IMR-90 (cell line): ENCODE measurements at places on chromosomes 12 and 14.

GRCh38 chr14:105927096-105928060 is 401.0 kb downstream of the TMEM121 start:
- no peak for DNase-seq

GRCh38 chr14:88164906-88165534 is 158.0 kb downstream of the KCNK10 start:
- no peak for DNase-seq

DNA sequence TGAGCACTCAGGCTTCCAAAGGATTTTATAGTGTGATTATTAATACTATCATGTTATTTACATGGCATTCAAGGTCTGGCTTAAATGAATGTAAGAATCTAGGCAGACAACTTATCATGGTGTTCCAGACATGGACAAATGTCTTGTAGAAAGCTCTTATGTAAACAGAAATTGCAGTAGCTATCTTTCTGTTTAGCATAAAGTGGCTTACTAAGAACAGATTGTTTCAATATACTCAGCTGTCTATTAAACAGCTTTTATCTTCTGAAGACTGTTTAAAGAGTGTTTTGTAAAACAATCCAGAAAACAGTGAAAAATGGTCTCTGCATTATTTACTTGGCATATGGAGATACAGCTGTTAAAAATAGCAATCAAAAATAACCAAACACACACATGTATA is 1061.8 kb upstream of the SEL1L start:
- no peak for DNase-seq

DNA sequence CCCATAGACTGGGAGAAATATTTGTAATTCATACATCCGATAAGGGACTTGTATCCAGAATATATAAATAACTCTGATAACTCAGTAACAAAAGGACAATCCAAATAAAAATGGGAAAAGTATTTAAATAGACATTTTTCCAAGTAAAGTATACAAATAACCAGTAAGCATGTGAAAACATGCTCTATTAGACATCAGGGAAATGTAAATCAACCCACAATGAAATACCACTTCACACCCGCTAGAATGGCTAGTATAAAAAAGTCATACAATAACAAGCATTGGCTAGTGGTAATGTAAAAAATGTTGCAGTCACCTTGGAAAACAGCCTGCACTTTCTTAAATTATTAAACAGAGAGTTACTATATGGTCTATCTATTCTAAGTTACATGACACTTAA is 650.7 kb downstream of the C12orf50 start:
- DNase-seq: no peak

GRCh38 chr14:50060871-50061663 is 55.3 kb downstream of the VCPKMT start:
- DNase-seq: peak; percentile 95

- no peak for DNase-seq
Measured at GRCh38 chr14:99077076-99077843, 194.7 kb downstream of the BCL11B start.

- DNase-seq: no peak
Measured at GRCh38 chr14:102523569-102524450, 14.2 kb upstream of the ANKRD9 start.

- DNase-seq: peak; percentile 36
Measured at GRCh38 chr12:70719672-70720420, 82.6 kb upstream of the PTPRB start.

GRCh38 chr14:73394317-73394716 is 64.0 kb downstream of the NUMB start:
- DNase-seq: no peak

- no peak for DNase-seq
Measured at GRCh38 chr12:74317078-74317601, 220.5 kb upstream of the ATXN7L3B start.

DNA sequence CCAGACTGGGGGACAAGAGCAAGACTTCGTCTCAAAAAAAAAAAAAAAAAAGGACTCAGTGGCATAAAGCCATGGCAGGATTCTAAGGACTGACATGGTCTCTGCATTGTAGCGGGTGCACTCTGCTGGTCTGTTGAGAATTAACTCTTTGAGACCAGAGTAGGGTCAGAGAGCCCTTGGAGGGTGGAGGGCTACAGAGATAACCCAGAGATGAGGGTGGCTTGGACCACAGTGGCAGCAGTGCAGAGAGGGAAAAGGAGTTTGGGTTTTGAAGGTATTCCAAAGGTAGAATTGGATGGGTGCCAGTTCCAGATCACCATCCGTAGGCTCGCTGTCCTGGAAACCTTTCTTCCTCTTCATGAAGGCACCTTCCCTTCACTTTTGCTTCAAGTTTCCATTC is 14.3 kb upstream of the DYNC1H1 start:
- no peak for DNase-seq

GRCh38 chr12:67647799-67648520 is 585 bp upstream of the DYRK2 start:
- DNase-seq: peak; percentile 88

DNA sequence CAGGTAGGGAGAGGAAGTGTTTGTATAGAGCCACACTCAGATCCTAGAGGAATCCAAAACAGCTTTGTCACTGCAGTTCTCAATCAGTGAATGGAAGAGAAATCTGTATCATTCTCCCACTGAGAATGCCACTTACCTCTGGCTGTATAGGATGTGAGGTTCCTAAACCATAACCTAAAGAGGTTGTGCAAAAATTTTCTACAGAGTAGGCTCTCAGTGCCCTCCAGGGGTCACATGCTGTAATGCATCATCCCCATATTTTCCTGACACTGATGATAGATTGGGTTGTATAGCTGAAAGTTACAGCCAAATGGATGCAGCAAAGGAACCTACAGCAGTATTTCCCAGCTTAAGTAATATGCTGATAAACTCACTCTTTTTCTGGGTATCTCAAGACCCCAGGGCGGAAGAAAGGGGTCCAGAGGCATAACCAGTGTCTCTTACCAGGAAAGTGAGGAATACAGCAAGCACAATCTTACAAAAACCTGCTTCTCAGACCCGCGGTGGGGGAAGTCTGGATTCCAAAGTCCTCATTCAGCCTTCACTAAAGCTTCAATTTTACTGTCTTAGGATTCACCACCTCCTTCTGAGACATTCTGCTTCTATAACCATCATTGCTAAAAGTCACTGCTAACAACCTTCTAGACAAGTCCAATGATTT is 3.8 kb downstream of the BCDIN3D start:
- peak; percentile 35 for DNase-seq

- DNase-seq: no peak
Measured at GRCh38 chr12:85664429-85664828, 171.8 kb downstream of the RASSF9 start.

GRCh38 chr14:31835049-31835448 is 242.1 kb upstream of the ARHGAP5 start:
- DNase-seq: no peak

DNA sequence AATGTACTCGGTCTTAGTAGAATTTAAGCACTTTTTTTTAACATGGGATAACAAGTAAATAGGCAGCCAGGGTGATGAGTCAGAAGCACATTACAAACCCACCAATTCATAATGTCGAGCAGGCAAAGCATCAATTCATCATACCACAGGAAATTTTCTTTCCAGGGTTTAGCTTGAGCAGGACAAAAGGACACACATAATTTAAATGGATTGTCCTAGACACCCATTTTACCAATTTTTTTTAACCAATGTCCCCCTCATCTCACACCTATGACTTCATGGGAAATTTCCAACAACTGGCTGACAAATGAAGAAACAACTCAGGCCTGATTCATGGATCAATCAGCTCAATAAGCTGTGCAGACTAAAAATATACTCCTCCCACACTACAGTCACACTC is 58.8 kb upstream of the FOXG1 start:
- no peak for DNase-seq

DNA sequence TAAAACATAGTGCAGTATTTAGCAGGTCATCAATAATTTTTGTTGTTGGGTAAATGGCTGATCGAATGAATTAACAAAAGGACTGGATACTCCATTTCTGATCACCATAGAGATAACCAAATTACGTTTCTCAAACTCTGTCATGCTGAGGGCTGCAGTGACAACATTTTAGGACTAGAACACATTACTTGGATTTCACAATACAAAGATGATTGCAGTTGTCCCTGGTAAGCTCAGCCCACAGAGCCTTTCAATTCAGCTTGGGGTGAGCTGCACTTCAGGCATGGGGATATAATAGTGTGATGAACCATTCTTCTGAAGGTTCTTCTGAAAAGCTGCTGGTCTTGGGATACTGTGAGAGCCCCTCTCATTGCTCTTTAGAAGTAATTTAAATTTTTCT is 74.3 kb downstream of the FAR2 start:
- DNase-seq: no peak

- no peak for DNase-seq
Measured at GRCh38 chr12:28799348-28799747, 349.7 kb upstream of the FAR2 start.

DNA sequence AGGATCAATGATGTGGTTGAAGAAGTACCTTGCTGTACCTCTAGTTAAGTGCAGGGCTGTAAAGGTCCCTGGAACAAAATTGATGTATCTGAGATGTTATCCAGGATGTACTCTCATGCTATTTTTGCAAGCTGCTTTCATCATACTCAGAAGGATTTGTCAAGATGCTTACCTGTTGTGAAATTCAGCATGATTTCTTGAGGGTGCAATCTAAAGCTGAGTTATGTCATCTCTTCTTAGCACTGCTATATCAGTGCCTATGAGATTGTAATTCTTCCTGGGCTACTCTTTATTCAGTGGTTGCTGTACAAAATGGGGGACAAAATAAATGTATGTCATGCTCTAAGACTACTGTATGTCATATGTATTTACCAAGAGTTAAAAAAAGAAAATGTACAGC is 340.7 kb upstream of the LMO3 start:
- DNase-seq: no peak

GRCh38 chr14:99401621-99402284 is 78.9 kb downstream of the SETD3 start:
- DNase-seq: no peak

- no peak for DNase-seq
Measured at GRCh38 chr14:70908935-70909641, 1.8 kb downstream of the PCNX1 start.

GRCh38 chr12:125110641-125111360 is 45.6 kb downstream of the AACS start:
- peak; percentile 74 for DNase-seq

DNA sequence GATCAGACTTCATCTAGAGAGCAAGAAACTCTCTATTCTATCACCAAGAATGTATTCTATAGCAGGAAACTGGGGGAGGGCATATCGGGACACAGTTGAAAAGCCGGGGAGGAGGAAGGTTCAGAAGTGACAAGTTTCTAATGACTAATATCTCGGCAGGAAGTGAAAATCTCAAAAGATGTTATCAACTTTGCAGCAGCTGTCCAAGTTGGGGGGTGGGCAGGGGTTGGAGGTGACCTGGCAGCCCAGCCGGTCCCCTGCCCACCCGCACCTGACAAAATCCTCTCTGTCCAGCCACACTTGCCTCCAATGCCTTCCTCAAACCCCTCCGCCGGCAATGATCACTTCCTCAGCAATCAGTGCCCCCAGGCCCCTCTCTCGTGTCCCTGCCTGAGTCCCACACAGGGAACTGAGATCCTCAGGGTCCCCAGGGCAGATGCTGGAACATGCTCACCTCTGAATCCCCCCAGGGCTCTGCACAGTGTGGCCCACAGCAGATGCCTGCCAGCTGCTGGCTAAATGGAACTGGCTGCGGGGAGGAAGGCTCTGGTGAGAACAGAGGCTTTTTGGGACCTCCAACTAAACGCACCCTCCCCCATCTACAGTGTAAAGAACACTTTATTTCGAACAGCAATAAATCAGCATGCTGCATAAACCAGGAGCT is 43.9 kb downstream of the CCDC88C start:
- no peak for DNase-seq

- DNase-seq: peak; percentile 35
Measured at GRCh38 chr12:91577586-91578539, 395.2 kb upstream of the DCN start.

GRCh38 chr14:64082837-64083236 is 211.3 kb downstream of the ESR2 start:
- no peak for DNase-seq

GRCh38 chr14:32382704-32383103 is 53.6 kb downstream of the AKAP6 start:
- DNase-seq: no peak

- peak; percentile 39 for DNase-seq
Measured at GRCh38 chr12:110638796-110639195, 24.9 kb downstream of the TCTN1 start.

DNA sequence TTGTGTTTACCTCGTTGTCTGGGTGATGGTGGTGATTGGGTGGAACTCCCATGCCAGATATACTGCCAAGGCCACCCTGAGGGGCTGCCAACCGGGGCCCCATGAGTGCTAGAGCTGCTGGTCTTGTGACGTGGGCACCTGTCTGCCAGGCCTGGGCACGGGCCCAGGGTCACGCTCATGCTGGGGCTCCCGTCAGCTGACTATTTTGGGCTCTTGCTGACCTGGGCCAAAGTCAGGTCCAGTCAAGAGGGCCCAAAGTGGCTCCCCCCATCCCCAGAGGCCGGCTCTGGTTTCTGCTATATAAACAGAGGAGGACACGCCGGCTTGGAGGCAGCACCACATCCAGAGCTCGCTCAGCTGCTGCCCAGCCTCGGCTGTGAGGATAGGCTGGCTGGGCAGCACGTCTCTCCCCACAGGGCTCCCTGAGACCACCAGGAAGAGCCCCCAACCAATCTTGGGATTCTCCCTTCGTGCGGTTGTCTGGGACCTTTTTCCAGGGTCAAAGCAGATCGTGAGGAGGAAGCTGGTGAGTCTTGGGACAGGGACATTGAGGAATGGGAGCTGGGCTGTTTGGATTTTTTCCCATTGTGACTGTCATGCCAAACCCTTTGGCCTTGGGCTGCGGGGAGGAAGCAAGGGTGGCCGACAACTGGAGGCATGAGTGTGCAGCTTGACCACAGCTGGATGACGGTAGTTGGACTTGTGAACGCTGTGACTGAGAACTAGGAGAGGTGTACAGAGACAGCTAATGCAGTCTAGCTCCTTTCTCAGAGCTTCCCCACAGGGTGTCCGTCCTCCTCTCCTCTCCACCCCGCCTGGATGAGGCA is 7.6 kb upstream of the NR4A1 start:
- no peak for DNase-seq

DNA sequence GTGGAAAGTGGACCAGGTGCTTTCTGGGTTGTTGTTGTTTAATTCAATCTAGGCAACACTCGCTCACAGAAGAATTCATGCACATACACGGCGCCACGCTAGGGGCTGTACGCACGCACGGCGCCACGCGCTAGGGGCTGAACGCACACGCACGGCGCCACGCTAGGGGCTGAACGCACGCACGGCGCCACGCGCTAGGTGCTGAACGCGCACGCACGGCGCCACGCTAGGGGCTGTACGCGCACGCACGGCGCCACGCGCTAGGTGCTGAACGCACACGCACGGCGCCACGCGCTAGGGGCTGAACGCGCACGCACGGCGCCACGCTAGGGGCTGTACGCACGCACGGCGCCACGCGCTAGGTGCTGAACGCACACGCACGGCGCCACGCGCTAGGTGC is 54.3 kb downstream of the NINJ2 start:
- DNase-seq: no peak

DNA sequence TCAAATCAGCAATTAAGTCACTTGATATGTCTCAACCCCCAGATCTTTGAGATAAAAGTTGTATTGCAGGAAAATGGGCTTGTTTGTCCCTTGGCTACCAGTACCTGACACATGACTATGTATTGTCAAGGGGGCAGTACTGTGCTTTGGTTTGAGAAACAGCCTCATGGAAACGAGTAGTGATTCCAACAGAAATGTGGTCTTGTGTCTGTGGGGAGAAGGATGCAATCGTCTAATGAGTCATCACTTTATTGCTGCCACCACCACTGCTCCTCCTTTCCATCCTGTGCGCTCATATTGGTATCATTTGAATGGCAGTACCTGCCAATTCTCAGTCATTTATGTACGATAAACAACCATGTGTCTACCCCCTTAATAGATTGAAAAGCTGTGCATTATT is 72.8 kb upstream of the ARHGAP5 start:
- DNase-seq: no peak
